ENCODE measurements at places on chromosomes 12 and 14. TPM values are rescaled to one million over a fixed set of nuclear protein-coding genes. Genes with fewer than 3 reads are reported as not detected.

SRSF5 gene
- 210 TPM for total RNA-seq

C1S gene
- 51.4 TPM for total RNA-seq

GARIN6 gene
- not detected for total RNA-seq

FBXO34 gene
- total RNA-seq, result 15.8 TPM

NPFF gene
- total RNA-seq, result not detected

GPR137C gene
- not detected for total RNA-seq

TAS2R8 gene
- total RNA-seq, result not detected

MAPK1IP1L gene
- 93.4 TPM for total RNA-seq

AICDA gene
- total RNA-seq, result 0.05 TPM

SYNE3 gene
- total RNA-seq, result 0.21 TPM

TSPAN19 gene
- not detected for total RNA-seq

LTB4R2 gene
- total RNA-seq, result 5.5 TPM

BDKRB1 gene
- total RNA-seq, result 0.58 TPM

SRGAP1 gene
- 13.9 TPM for total RNA-seq

PELI2 gene
- total RNA-seq, result 0.83 TPM

DPY19L2 gene
- 1.7 TPM for total RNA-seq

HHIPL1 gene
- 0.17 TPM for total RNA-seq

THAP2 gene
- total RNA-seq, result 4.4 TPM

PZP gene
- not detected for total RNA-seq

SPX gene
- 1.5 TPM for total RNA-seq

HOXC9 gene
- 7.6 TPM for total RNA-seq

Data from A549 treated with DMSO at 1 μM for 4 hours (cell line).